PC-9 (cell line): ENCODE measurements at places on chromosomes 12 and 14. TPM values are rescaled to one million over a fixed set of nuclear protein-coding genes. Genes with fewer than 3 reads are reported as not detected.

- H3K36me3 ChIP-seq, result no peaks in the 10 kb centered on the region
- no peak overlapping the region for H3K4me3 ChIP-seq
- no peaks in the 10 kb centered on the region for H3K27me3 ChIP-seq
- DNase-seq, result no peak
- no peak overlapping the region for H3K27ac ChIP-seq
Measured at GRCh38 chr12:62078020-62078419, 182.2 kb upstream of the USP15 start.

GRCh38 chr14:87994974-87995373 is 2.0 kb upstream of the GALC start:
- no peaks in the 10 kb centered on the region for H3K4me1 ChIP-seq
- no peaks in the 10 kb centered on the region for H3K27me3 ChIP-seq
- no peaks in the 10 kb centered on the region for H3K36me3 ChIP-seq
- no peak for DNase-seq
- no peak overlapping the region for H3K4me3 ChIP-seq

DNA sequence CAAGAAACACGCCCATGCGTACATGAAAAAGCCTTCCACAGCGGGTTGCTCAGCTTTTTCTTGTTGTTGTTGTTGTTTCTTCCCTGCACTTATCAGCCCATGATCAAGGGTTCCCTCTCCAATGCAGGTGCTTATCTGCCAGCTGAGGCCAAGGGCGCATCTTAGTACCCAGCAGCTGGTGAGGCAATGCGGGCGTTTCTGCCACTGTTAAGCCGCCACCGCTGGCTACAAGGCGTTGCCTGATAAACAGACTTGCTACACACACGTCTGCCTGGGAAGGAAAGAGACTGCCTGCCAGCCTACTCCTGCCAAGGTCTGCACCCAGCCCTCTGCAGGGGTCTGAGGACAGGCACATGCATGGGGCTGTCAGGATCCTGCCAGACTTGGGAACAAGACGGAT is 345.9 kb downstream of the BCL11B start:
- DNase-seq, result no peak
- peaks cover 16% of the 10 kb centered on the region for H3K27me3 ChIP-seq
- no peak overlapping the region for H3K4me3 ChIP-seq

DNA sequence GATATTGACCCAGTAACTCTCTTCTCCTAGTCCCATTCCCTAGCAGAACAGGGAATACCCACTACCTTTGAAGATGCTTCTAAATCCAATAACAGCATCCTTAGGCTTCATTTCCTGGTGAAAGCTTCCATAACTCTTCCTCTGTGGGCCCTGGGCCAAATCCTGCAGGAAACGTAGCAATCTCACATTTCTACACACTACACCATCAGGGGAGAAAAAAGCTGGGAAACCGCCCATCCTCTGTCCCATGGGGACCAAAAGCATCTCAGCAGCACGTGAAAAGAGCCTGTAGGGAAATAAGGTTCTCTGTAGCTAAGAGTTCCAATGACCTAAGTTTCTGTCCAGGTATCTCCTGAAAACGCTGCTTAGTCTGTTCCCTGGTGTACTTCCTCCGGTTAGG is 340.2 kb downstream of the DPF3 start:
- H3K4me3 ChIP-seq, result no peak overlapping the region
- H3K36me3 ChIP-seq, result no peaks in the 10 kb centered on the region
- H3K4me1 ChIP-seq, result no peaks in the 10 kb centered on the region
- H3K27ac ChIP-seq, result no peak overlapping the region

- no peaks in the 10 kb centered on the region for H3K36me3 ChIP-seq
- DNase-seq, result no peak
Measured at GRCh38 chr14:49857427-49858003, 4.9 kb upstream of the NEMF start.

Gene OR4K15
- not detected in 2 replicates for total RNA-seq

Gene SRRM4
- not detected in 2 replicates for total RNA-seq

DNA sequence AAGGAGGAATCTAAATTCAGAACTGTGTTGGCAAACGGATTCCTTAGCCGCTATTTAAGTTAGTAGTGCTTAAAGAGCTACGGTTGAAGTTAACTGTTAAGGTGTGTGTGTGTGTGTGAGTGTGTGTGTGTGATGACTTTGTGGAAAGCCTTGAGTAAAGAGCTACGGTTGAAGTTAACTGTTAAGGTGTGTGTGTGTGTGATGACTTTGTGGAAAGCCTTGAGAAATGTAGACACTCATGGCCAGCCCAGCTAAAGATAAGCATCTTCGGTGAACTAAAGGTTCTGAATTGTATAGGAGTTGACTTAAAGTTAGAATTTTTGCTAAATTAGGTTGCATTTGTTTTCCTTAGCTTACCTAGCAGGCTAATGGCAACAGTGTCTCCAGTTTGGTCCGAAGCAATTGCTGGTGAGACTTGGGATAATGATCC is 1.4 kb downstream of the KTN1 start:
- H3K27me3 ChIP-seq, result no peaks in the 10 kb centered on the region
- H3K4me3 ChIP-seq, result peak overlapping the region; percentile 85
- DNase-seq, result no peak
- peak overlapping the region; percentile 35; the same call in 1 of the 2 replicates for H3K27ac ChIP-seq
- peaks cover 14% of the 10 kb centered on the region; the same call in 1 of the 2 replicates for H3K36me3 ChIP-seq

Gene CYP27B1
- 1.6 and 1.8 TPM in 2 replicates for total RNA-seq

Gene CCND2
- total RNA-seq, result 0.09 TPM in 1 of 2 replicates, not detected in the other

Gene NKX2-1
- not detected in 2 replicates for total RNA-seq

Gene IGF1
- total RNA-seq, result not detected in 2 replicates

- no peaks in the 10 kb centered on the region for H3K36me3 ChIP-seq
- peaks cover 10% of the 10 kb centered on the region; the same call in 1 of the 2 replicates for H3K27me3 ChIP-seq
- DNase-seq, result no peak
Measured at GRCh38 chr12:57740656-57741412, 2.3 kb upstream of the AGAP2 start.

Gene PMCH
- total RNA-seq, result not detected in 2 replicates

GRCh38 chr14:37641117-37641516 is 45.7 kb downstream of the TTC6 start:
- H3K27me3 ChIP-seq, result no peaks in the 10 kb centered on the region
- no peak overlapping the region for H3K27ac ChIP-seq
- no peaks in the 10 kb centered on the region for H3K36me3 ChIP-seq
- no peaks in the 10 kb centered on the region for H3K4me1 ChIP-seq

GRCh38 chr14:87343652-87344051 is 649.3 kb downstream of the GALC start:
- no peak overlapping the region for H3K27ac ChIP-seq
- no peaks in the 10 kb centered on the region for H3K36me3 ChIP-seq
- H3K27me3 ChIP-seq, result no peaks in the 10 kb centered on the region
- no peaks in the 10 kb centered on the region for H3K4me1 ChIP-seq

- DNase-seq, result no peak
- H3K27me3 ChIP-seq, result no peaks in the 10 kb centered on the region
- H3K4me3 ChIP-seq, result no peak overlapping the region
- H3K4me1 ChIP-seq, result no peaks in the 10 kb centered on the region
- no peak overlapping the region for H3K27ac ChIP-seq
Measured at GRCh38 chr14:53663709-53664108, 292.9 kb downstream of the BMP4 start.

DNA sequence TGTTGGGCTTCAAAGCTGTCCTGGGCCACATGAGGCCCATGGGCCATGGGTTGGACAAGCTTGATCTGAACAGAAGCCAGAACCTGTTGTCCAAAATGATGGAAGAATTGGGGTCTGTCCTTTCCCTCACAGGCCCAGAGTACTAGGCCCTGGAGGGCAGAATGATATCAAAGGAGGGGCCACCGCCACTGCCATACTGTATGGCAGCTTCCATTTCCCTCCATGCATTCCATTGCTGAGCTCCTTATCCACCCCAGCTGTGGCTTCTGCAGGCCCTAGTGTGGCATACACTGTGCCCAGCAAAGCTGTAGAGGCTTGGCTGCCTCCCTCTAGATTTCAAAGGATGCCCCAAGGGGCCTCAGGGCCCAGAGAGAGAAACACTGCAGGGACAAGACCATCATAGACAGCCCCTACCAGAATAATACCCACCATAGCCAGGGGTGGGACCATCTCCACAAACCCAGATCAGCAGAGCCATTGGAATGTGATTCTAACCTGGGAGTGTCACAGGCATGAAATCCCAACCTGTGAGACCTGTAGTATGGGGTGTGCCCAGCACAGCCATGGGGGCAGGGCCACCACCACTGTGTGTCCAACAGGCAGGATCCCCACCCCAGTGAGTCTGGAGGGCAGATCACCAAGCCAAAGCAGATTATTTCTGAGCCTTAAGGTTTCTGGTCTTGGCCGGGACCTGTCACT is 61.4 kb upstream of the BEGAIN start:
- H3K27me3 ChIP-seq, result no peaks in the 10 kb centered on the region
- no peak for DNase-seq
- no peaks in the 10 kb centered on the region for H3K36me3 ChIP-seq
- no peak overlapping the region for H3K4me3 ChIP-seq

GRCh38 chr12:51419425-51420193 is 5.0 kb upstream of the SLC4A8 start:
- H3K4me1 ChIP-seq, result no peaks in the 10 kb centered on the region
- no peak overlapping the region for H3K4me3 ChIP-seq
- no peaks in the 10 kb centered on the region for H3K27me3 ChIP-seq
- DNase-seq, result no peak

Gene KRT72
- not detected in 2 replicates for total RNA-seq

DNA sequence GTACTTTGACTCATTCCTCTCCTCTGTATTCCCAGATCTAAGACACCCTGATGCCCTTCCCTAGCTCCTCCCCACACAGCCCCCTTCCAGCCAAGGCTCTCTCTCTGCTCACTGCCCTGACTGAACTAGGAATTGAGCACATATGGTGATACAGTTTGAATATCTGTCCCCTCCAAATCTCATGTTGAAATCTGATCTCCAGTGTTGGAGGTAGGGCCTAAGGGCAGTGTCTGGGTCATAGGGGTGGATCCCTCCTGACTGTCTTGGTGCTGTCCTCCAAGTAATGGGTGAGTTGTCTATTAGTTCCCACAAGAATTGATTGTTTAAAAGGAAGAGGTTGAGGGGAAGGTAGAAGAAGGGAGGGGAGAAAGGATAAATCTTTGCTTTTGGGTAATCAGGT is 17.4 kb downstream of the CMKLR1 start:
- no peak overlapping the region for H3K4me3 ChIP-seq
- H3K36me3 ChIP-seq, result no peaks in the 10 kb centered on the region
- H3K4me1 ChIP-seq, result no peaks in the 10 kb centered on the region
- no peak overlapping the region for H3K27ac ChIP-seq
- H3K27me3 ChIP-seq, result peaks cover 27% of the 10 kb centered on the region

- H3K36me3 ChIP-seq, result no peaks in the 10 kb centered on the region
- DNase-seq, result no peak
- H3K27ac ChIP-seq, result no peak overlapping the region
- no peaks in the 10 kb centered on the region for H3K27me3 ChIP-seq
- no peak overlapping the region for H3K4me3 ChIP-seq
Measured at GRCh38 chr12:59372956-59373355, 222.9 kb upstream of the SLC16A7 start.

- no peak for DNase-seq
- no peaks in the 10 kb centered on the region for H3K27me3 ChIP-seq
- H3K27ac ChIP-seq, result no peak overlapping the region
- no peak overlapping the region for H3K4me3 ChIP-seq
- H3K4me1 ChIP-seq, result no peaks in the 10 kb centered on the region
Measured at GRCh38 chr14:89827265-89827664, 127.3 kb downstream of the EFCAB11 start.

Gene TMEM233
- total RNA-seq, result not detected in 2 replicates

Gene POTEG
- not detected in 2 replicates for total RNA-seq

GRCh38 chr14:63243646-63244045 is 39.4 kb downstream of the RHOJ start:
- H3K36me3 ChIP-seq, result no peaks in the 10 kb centered on the region
- H3K27me3 ChIP-seq, result no peaks in the 10 kb centered on the region
- no peak overlapping the region for H3K27ac ChIP-seq
- no peak overlapping the region for H3K4me3 ChIP-seq
- H3K4me1 ChIP-seq, result no peaks in the 10 kb centered on the region

GRCh38 chr14:90814806-90815571 is 1.2 kb downstream of the TTC7B start:
- H3K4me1 ChIP-seq, result 0 out of 2 replicates have a peak, but pooled peaks cover 4% of the 10 kb centered on the region
- no peaks in the 10 kb centered on the region for H3K36me3 ChIP-seq
- H3K4me3 ChIP-seq, result no peak overlapping the region

Gene ZNF641
- 1.4 and 2.5 TPM in 2 replicates for total RNA-seq

GRCh38 chr12:25552681-25553080 is 402 bp downstream of the LMNTD1 start:
- no peaks in the 10 kb centered on the region for H3K27me3 ChIP-seq
- H3K4me3 ChIP-seq, result no peak overlapping the region
- no peaks in the 10 kb centered on the region for H3K36me3 ChIP-seq
- no peak overlapping the region for H3K27ac ChIP-seq
- H3K4me1 ChIP-seq, result no peaks in the 10 kb centered on the region

DNA sequence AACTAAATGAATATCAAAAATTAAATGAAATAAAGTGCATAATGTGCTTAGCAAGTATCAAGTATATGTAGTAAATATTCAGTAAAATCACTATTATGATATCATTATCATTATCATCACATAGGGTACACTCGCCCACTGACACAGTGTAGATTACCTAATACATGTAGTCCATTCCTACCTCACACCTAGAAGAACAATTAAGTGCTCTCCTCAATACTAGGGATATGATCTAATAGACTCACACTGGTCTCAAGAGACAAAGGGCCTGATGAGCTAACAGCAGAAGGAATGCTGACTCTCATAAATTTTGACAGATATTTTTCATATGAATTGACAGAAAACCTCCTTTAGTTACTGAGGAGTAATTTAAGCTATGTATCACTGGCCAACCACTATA is 29.1 kb downstream of the FSCB start:
- no peaks in the 10 kb centered on the region for H3K36me3 ChIP-seq
- H3K4me3 ChIP-seq, result no peak overlapping the region
- no peaks in the 10 kb centered on the region for H3K4me1 ChIP-seq
